ENCODE measurements at places on chromosomes 5 and 9.

GRCh38 chr9:16058131-16058549 lies 505.3 kb downstream of the CCDC171 start:
- DNase-seq, result peak; percentile 53

DNA sequence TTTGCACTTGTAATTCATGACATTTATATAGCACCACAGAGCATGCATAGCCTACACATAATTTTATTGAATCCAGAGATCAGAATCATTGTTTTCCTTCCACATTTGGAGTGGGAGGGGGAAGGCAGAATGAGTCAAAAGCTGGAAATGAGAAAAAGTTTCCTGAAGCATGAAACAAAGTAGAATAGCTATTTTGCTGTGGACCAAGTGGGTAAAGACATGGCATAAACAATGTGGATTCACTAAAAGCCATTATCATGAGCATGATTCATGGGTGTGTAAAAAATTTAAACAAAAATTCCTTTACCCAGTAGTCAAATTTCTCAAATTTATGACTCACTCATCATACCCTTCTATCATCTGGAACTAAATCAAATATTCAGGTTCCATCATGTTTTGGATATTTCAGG lies 97.9 kb downstream of the YIPF5 start:
- DNase-seq, result no peak

DNA sequence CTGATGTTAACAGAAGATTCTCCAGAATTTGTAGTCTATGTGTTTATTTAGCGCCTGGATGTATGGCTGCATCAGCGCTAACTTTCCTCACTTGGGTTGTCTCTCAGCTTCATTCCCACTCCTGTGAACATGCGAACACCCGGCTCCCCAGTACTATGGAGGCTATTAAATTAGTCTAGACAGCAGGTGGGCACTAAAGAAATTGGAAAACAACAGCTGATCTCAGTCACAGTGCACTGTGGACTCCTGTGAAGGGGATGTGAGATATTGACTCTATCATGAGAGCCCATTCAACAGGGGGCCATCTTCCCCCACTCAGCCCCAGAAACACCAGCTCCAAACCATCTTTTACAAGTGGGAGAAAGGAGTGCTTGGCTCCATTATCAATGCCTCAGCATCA lies 471.0 kb downstream of the KDM4C start:
- no peak for DNase-seq

DNA sequence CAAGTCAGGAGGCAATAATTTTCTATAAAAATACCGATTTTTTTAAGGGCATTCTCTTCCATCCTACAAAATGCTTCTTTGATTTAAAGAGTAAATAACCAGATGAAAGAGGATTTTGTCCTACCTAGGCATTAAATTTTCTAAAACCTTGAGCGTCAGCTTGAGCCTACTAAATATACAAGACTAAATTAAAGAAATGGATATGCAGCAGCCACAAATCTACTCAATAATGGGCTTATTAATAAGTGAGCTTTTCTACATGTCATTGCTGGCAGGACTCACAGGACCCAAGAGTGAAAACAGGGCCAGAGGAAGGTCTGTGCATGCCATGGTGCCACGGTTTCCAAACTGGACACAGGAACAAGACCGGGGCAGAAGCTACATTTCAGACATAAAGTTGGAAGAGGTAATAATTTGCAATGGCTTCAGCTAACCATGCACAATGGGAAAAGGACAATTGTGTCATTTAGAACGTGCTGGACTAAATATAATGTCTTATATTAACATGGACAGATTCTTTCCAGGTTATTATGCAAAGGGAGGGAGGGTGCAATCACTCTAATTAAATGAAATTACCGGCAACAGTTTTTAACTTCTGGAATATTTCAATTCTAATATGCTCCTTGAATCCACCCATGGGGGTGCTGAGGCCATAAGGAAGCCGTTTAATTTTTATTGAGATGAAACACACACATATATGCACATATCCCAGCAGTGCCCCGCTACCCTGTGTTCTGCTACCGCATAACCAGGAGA lies 5.2 kb downstream of the WHRN start:
- DNase-seq, result no peak

- DNase-seq, result no peak
Measured at GRCh38 chr5:141354900-141355469, at the start of gene PCDHGA4. TSS of gene PCDHGA4 (plus strand) at chr5:141355021. CDS start at chr5:141355108, 87 bp downstream.

GRCh38 chr9:588981-589380 lies 252.5 kb upstream of the DMRT1 start:
- no peak for DNase-seq

- DNase-seq, result no peak
Measured at GRCh38 chr5:159913048-159913447, 3.2 kb upstream of the ADRA1B start.

DNA sequence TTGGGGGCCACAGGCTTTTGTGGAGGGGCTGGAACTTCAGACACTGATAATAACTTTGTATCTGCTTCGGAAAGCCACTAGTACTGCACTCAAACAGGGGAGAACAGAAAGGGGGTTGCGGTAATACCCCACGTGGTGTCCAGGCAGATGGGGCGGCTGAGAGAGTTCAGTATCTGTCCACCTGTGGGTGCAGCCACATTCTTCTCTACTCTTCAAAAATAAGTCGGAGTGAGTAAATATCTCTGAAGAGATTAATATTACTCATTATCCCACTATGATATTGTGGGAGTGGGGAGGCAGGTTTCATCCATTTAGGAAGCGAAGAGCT lies 102.1 kb upstream of the SSBP2 start:
- DNase-seq, result no peak

DNA sequence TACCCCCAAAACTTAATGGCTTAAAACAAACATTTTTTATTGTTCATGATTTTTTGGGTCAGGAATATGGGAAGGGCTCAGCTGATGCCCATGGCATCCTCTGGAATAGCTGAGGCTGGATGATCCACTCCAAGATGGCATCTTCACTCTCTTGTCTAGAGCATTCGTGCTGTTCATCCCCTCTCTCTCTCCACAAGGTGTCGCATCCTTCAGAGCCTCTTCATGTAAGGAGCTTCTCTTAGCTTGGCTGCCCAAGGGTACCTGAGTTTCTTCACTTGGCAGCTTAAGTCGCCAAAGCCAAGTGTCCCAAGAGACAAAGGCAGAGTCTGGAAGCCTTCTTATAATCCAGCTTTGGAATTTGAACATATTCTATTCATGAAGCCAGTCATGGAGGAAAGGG lies 294.7 kb downstream of the CHSY3 start:
- DNase-seq, result no peak

DNA sequence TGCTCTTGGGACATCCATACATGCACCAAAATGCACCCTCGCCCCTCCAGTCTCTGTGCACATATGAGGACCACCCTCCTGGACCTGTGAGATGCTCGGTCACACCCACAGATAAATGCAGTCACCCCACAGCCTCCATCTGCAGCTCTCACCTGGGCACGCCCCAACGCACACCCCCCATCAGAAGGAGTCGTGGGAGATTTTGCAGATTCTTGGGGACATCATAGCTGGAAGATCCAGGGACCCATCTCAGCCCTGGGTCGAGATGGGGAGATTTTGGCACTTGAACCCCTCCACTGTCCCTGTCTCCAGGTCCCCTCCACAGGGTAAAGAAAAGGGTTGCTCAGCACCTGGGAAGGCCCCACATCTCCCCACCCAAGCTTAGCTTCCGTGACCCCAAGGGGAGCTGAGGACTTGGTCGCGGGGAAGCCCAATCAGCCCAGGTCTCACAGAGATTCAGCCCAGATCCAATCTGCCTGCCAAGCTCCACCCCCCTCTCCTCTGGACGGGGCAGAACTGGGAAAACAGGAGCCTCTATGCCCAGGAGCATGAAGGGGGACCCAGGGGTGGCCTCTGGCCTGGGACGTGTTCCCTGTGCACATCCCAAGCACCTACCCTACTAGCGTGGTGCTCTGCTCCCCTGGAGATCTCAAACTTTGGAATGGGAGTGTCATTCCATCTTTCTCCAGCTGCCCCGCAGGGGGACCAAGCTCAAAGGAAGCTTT lies 89.2 kb upstream of the LMX1B start:
- no peak for DNase-seq

GRCh38 chr9:127446713-127447415 lies 4.3 kb downstream of the RPL12 start:
- no peak for DNase-seq

DNA sequence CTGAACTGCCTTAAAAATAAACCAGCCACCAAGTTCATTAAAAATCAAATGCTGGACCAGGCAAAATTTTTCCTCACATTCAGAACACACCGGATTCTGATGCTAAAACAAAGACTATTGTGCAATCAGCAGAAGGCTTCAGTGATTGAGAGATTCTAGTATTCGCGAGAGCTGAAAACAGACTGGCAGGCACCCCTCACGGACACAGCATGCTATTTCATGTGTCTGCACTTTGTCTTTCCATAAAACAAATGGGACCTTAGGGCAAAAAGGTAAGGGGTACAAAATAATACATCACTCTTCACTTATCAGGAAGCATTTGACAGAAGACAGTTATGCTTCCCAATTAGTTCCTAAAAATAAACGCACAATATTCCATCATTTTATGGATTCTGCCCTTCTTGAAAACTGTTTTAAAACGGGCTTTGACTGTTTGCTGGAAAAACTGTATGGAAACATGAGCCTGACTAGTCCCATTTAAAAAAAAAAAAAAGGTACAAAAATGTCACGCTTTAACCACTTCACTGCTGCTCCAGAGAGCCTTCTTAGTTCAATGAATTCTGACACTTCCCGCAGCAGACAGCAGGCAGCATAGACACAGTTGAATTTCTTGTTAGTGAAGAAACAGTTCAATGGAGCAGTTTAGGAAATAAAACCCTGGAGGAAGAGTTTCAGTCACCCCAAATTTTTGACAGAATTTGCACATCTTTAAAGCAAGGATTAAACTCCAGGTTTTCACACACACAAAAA lies 99.2 kb downstream of the MED27 start:
- DNase-seq, result no peak

- no peak for DNase-seq
Measured at GRCh38 chr5:169610606-169611005, 26.5 kb upstream of the DOCK2 start.

- no peak for DNase-seq
Measured at GRCh38 chr9:124975131-124975530, 34.2 kb upstream of the GOLGA1 start.

- no peak for DNase-seq
Measured at GRCh38 chr5:135162661-135163265, 128.7 kb upstream of the PITX1 start.

DNA sequence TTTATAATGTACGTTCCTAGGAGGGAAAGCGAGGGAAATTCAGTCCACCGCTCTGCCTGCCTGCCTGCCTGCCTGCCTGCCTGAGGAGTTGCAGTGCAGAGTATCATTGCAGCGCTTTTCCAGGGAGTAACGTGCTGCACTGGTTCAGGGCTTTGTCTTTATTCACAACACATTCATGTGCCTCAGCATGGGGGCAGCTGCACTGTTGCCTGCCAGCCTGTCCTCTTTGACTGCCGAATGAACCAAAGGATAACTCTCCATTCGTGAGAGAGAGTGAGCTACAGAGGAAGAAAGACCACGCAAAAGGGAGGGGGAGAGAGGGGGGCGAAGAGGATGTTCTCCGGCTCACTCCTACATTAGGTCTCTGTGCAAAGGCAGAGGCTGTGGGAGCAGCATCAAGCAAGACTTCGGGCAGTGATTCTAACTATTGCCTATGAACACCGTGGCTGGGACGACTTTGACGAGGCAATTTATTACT lies 791.2 kb downstream of the MAT2B start:
- DNase-seq, result no peak

- no peak for DNase-seq
Measured at GRCh38 chr5:171898386-171898785, 108.1 kb downstream of the FBXW11 start.

GRCh38 chr5:153373130-153373498 lies 117.4 kb upstream of the GRIA1 start:
- no peak for DNase-seq

GRCh38 chr9:74887041-74887980 lies at the start of gene TRPM6:
TSS of gene TRPM6 (minus strand) at chr9:74887921. CDS start at chr9:74887856, 65 bp downstream.
- peak; percentile 21 for DNase-seq

GRCh38 chr9:135081731-135082130 lies 5.7 kb upstream of the OLFM1 start:
- no peak for DNase-seq

- DNase-seq, result no peak
Measured at GRCh38 chr9:110545705-110546104, 33.8 kb downstream of the SVEP1 start.

DNA sequence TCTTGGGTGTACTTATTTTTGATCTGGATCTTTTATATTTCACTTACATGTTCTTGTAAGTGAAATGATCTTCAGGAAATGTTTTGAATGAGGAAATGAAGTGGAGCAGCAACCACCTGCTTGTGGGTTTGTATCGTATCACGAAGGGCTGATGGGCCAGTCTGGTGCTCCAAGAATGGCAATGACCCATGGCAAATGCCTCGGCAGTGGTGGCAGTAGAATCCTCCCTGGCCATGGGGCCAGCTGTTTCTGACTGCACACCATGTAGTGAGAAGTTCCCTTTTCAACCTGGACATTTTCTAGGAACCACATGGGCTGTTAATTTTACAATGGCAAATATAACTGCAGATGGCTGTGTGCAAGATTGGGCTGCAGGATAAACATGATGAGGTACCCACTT lies 29.9 kb downstream of the MAT2B start:
- DNase-seq, result no peak

- no peak for DNase-seq
Measured at GRCh38 chr9:134243778-134244467, 79.6 kb upstream of the RNU6ATAC start.

DNA sequence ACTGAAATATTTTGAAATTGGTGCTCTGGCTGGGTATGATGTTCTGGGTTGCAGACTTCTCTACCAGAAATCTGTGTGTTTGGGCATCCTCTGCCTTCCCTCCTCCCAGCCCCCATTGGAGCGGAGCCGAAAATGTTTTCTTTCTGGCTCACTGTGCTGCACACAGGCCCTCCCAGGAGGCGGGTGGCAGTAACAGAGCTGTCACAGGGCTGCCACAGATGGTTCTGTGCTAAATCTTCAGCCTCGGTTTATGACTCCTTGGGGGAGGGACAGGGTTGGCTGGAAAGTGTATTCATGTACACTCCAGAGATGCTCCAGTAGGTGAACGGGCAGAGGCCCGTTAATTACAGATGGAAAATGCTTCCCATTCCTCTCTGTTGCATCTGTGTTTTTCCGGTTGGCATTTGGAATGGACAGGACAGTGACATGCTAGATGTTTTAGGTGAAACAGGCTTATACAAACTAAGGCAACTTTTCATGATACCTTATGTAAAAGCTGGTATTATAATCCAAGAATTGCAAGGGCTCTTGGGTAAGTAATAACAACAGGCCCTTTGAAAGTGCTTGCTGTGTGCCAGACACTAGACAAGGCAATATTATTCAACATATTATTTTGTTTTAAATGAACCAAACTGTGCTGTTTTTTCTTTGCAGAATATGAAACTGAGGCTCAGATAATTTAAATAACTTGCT lies 180.2 kb downstream of the ADCY2 start:
- DNase-seq, result no peak

DNA sequence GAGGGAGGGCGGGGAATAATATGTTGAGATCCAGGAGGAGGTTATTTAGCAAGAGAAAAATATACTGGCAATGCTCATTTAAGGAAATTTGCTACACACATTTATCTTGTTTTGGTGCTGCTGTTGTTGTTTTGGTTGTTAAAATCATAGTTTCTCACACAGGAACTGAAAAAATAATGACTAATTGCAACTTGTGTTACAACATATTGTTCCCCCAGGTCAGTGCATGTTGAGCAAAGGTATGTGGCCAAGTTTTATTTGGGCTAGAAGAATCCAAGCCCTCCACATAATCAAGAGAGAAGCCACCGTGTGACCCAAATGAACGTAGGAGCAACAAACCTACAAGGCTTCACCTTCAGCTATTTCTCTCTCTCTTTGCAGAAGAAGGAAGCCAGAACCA lies 220.3 kb upstream of the DAPK1 start:
- no peak for DNase-seq

- DNase-seq, result no peak
Measured at GRCh38 chr5:163330723-163331668, 106.4 kb upstream of the CCNG1 start.

- DNase-seq, result no peak
Measured at GRCh38 chr5:90201923-90202322, 207.6 kb downstream of the CETN3 start.

Measured in kidney epithelial cell (primary cell).